ENCODE measurements at places on chromosomes 2 and 18.

- DNase-seq: no peak
Measured at GRCh38 chr2:7237466-7237865, 320.3 kb downstream of the RNF144A start.

DNA sequence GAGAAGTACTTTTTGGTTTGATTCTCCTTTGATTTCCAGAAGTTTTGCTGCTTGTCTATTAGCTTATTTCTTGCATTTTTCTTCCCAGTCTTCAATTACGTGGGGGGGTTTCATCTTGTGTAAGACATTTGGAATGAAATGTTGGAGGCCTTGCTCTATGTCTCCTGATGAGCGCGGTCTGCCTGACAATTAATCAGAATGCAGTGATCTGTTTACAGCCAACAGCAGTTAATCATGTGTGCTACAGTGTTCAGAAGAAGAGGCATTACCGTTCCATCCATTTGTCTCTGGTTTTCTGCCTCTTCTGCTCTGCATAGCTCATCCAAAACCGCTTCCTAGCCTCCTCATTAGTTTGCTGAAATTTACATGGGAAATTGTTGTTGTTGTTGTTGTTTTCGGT is 134.4 kb upstream of the ST6GAL2 start:
- no peak for DNase-seq

DNA sequence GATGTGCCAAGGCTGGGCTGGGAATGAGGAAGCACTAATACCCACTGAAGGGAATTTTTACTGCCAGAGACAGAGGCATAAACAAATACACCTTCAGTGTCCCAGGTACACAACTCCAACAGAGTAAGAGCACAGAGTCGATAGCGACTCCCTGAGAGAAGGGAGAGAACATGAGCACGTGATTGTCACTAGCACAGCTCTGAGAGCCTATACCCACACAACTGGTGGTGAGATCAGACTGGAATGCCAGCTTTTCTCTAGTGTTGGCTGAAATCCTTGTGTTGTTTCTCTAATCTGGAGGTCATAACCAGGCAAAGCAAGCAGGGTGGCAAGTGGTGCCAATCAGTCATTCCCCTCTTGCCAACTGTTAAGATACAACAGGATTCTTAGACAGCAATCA is 377.2 kb downstream of the CNTNAP5 start:
- DNase-seq: no peak

DNA sequence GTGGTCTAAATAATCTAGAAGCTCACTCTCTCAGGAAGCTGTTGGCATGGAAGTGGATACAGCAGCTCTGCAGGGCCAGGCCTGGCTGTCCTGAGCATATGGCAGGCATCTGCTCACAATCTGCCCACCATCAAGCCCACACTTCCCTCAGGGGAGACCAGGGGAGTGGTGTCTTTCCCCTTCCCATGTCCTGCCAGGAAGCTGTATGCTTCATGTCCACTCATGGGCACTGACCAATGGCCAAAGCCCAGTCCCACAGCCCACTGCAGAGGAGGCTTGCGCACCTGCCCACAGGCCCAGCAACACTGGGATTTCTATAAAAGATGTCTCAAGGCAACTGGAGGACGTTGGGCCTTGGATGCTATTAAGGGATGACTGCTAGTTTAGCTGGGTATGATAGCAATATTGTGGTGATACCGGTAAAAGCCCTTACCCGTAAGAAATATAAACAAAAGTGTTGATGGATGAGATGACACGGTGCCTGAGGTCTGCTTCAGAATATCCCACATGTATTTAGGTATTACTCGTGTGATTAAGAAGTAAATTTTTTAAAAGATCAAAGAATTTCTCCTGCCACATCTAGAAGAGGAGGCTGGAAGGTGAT is 106.7 kb upstream of the CTDP1 start:
- no peak for DNase-seq

Measured in activated gamma-delta T cell (primary cell).